ENCODE measurements at places on chromosomes 3 and 15.

DNA sequence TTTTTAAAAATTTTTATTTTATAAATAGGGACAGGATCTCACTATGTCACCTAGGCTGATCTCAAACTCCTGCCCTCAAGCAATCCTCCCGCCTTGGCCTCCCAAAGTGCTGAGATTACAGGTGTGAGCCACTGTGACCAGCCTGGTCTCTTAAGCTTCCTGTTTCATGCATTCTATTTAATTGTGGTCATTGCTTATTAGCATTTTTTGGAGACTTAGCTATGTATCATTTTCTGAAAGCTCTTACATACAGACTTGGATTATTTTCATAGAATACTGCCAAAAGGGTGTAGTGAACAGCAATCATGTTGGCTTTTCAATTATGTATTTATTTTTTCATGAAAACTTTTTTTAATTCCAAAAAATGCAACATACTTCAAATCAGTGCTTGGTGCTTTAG lies 51.5 kb upstream of the DCUN1D1 start:
- no peak for DNase-seq

- DNase-seq: no peak
These were observed 68.6 kb downstream of the ITGA11 start for GRCh38 chr15:68363353-68363752.

- DNase-seq: no peak
These were observed 64.8 kb upstream of the THSD4 start for GRCh38 chr15:71050461-71050860.

DNA sequence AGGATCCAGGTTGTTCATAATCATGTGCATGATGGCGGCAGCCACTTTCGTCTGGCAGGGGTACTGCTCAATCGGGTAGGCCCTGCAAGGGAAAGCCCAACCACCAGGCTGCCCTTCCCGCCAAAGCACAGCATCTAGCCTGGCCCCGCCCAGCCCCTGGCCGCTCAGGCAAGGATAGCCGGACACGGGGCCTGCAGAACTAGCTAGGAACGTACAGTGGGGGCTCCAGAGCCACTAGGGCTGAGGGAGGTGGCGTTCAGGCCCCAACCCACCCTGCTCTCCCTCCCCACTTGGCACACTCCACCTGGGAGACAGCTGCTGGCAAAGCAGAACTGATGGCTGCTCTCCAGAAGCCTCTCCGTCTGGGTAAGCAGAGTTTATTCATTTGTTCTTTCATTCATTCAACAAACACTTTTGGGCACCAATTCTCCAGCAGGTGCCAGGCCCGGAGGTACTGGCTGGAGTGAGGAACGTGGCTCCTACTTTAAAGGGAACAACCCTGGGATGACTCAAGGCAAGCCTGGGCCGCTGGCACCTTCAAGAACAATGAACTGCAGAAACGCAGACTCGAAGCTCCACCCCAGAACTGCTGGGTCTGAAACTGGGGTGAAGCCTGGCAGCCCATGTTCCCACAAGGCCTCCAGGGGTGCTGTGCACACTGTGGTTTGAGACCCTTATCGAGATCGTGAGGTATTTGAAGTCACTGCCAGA lies 7.8 kb downstream of the UROC1 start:
- DNase-seq: no peak

DNA sequence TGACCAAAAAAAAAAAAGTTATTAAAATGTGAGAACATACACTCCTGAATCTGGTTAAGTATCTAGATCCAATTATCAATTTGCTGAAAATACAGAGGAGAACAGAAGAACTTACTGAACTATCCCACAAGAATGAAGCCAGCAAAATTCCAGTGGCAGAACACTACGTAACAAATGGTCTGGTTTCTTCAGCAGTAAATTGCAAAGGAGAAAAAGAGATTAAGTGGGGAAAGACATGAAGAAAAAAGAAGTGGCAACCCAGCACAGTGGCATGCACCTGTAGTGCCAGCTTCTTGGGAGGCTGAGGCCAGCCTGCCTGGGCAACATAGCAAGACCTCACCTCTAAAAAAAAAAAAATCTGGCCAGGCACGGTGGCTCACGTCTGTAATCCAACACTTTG lies 62.1 kb downstream of the LHFPL4 start:
- no peak for DNase-seq

- DNase-seq: no peak
These were observed 516.6 kb upstream of the ROBO2 start for GRCh38 chr3:76523337-76523736.

- no peak for DNase-seq
These were observed 61.3 kb downstream of the ZDHHC19 start for GRCh38 chr3:196149831-196150301.

DNA sequence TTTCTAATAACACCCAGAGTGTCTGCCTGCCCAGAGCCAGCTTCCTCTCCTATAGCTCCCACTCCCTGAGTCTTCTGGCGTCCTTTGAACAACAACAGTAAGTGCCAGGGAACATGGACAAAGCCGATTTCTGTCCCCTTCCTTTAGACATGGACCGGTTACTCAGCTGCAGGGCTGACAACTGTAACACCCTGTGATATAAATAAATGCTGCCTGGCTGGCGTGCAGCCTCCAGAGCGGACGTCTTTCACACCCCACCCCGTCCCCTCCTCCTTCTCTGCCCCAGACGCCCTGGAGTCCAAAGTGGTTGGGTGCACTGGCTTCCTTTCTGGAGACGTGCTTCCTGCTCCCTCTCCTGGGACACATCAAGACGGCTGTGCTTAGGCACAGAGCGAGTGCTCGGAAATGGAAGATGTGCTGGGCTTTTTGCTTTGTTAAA lies 281.9 kb upstream of the LRRFIP2 start:
- no peak for DNase-seq

DNA sequence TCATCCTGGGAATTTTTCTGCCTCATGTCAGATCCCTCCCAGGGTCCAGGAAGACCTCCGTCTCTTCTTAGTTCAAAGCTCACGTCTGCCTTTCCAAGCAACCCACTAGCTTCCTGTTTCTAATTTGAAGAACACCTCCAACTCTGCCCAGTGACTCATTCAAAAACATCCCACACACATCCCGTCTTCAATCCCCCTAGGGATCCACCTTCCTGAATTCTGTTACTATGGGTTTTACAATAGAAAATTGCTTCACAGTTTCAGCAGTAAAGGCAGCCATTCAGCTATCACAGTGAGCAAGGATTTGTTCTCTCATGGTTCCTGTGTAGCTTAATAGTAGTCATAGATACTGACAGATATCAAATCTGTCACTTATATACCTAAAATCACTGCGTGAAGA lies 308.3 kb upstream of the CCDC54 start:
- DNase-seq: no peak

GRCh38 chr3:175502155-175502554 lies 643.0 kb downstream of the NAALADL2 start:
- no peak for DNase-seq

DNA sequence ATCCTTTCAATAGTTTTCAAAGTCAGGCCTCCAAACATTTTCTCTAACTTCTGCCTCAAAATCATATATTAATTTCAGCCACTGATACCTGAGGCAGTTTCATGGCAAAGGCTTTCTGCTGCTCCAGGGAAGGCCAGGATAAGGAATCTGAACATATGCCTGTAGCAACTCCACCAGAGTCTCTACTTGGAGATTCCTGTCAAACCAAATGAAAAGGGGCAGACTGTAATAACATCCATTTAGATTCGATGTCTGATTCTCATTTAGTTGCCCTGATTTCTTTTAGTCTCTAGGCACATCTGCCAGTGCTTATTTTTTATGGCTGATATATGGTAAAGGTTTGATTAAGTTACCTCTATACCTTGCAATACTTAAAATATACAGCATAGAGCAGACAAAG lies 109.6 kb upstream of the ZNF385D start:
- DNase-seq: no peak

Data from T follicular helper cell (primary cell).